Keratinocyte (primary cell): ENCODE measurements at places on chromosomes 5 and 9.

DNA sequence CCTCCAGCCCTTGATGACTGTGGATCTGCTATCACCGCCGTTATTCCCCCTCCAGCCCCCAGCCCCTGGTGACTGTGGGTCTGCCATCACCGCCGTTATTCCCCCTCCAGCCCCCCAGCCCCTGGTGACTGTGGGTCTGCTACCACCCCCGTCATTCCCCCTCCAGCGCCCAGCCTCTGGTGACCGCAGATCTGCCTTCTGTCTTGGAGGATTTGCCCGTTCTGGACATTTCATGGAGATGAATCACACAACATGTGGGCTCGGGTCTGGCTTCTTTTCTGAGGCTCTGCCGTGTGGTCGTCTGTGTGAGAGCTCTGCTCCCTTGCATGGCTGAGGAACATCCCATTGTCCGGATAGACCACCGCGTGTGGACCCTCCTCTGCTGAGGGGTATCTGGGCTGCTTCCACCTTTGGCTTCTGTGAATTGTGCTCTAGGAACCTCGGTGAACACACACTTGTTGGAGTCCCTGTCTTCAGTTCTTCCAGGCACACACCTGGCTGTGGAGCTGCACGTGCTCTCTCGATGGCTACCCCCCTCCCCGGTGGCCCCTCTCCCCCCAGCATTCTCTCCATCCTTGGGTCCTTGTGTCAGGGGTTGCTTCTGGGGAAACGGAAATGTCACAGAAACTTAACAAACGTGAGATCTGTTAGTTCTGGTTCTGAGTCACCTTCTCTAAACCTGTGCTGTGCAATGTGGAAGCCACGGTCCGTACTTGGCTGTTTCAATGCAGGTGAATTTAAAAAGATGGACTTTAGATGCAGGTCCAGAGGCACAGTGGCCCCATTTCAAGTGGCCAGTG is 105.3 kb upstream of the COL5A1 start:
- no peak for DNase-seq

DNA sequence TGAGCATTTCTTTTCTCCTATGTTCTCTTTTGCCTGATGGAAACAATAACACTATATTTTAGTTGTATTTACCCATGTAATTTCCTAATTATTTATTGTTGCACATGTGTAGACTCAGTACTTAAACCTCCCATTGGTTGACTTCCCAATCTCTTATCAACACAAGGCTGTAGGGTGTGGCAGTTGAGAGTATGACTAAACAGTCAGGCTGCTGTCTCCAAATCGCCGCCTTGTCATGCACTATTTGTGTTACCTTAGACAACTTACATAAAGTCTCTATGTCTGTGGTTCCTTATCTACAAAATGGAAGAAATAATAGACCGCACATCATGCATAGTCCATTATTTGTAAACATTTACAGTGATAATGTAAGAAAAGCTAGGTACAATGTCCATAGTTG is 68.9 kb upstream of the EFNA5 start:
- peak; percentile 23 for DNase-seq

- DNase-seq = no peak
Observed at GRCh38 chr5:134451936-134452505, 40.3 kb upstream of the CDKN2AIPNL start.

DNA sequence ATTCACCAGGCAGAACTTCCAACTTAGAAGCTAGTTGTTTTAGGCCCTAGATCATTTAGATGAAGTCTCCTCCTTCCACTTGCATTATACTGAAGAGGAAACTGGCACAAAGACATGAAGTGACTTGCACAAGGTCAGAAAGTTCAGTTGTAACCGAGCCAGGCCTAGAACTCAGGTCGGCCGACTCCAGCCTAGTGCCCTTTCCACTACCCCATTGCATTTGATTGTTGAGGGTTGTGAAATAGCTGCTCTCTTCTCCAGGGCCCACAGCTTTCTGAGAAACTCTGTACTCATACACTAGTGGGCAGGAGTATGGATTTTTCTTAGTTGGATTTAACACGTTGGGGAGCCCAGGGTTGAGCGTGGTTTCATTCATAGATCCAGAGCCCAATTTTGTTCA is 5.6 kb downstream of the ZNF462 start:
- no peak for DNase-seq

GRCh38 chr9:12933957-12934356 is 159.1 kb downstream of the LURAP1L start:
- DNase-seq = no peak

DNA sequence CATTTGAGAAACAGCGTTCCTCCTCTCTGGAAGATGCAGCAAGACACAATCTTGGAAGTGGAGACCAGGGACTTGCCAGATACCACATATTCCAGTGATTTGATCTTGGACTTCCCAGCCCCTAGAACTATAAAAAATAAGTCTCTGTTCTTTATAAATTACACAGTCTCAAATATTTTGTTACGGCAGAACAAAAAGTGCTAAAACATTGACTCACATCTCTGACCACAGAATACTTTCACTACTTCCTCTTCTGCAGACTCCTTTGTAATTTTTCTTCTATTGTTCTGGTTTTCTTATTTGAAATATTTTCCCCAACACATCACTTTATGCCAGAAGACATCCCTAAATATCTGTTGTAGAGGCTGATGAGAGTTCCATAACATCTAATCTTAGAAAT is 706.1 kb upstream of the CDH18 start:
- no peak for DNase-seq

DNA sequence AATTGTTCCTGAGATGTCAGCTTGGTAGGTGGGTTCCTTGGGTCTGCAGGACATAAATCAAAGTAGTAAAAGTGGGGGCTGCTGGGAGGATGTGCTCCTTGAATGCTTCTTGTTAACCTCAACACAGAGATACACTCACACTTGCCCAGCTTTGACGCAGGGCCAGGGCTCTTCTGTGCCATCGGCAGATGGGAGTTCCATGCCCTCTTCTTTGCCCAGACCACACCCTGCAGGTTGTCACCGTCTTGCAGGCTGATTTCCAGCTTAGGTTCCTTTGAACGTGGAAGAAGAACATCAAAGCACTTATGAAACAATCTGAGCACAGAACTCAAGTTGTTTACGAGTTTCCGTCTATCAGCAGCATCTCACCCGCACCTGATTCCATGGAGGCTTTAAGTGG is 11.0 kb downstream of the DBH start:
- no peak for DNase-seq
